ENCODE measurements at places on chromosomes 13 and 19.

DNA sequence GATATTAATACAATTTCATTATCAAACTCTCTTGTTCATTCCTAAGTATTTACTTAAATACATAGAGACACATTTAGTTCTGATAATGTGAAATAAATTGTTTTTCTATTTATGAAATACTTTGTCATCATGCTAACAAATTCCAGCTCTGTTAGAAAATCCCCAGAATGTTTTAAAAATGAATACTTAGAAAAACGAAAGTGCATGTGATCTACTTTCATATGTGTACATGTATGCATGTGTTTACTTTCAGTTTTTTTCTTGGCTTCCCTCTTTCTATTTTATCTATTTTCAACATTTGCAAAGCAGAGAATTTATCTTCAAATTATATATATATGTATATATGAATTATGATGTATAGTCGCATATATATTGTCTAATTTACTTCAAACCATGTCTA lies 1110.0 kb upstream of the PCDH20 start:
- DNase-seq: no peak

GRCh38 chr13:110244071-110244830 lies 62.7 kb downstream of the COL4A1 start:
- DNase-seq: no peak

GRCh38 chr19:28239270-28239669 lies 973.7 kb downstream of the UQCRFS1 start:
- DNase-seq: no peak

- DNase-seq: no peak
These were observed 9.8 kb upstream of the USPL1 start for GRCh38 chr13:30607908-30608307.

GRCh38 chr19:10864538-10864899 lies 6.8 kb upstream of the CARM1 start:
- peak; percentile 90 for DNase-seq

GRCh38 chr19:14333101-14333871 lies 48.0 kb upstream of the ADGRE5 start:
- DNase-seq: peak; percentile 64

DNA sequence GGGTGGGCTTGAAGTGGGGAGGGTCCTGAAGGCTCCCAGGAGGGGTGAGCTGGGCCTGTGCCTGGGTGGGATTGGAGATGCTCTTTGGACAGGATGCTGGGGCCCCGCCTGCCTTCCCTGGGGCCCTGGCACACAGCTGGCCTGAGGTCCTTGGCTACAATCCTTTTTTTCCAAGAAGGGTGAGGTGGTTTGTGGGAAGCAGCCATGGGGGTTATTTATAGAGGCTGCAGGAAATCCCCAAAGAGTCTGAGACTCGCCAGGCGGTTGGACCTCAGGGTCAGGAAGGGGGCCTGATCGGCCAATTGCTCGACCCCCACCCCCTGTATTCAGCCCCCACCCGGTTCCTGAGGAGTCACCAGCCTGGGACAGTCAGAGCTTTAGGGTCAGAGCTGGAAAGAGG lies 10.0 kb downstream of the GTPBP3 start:
- peak; percentile 42 for DNase-seq

- peak; percentile 33 for DNase-seq
These were observed 550 bp downstream of the CERS4 start for GRCh38 chr19:8209462-8210378.

GRCh38 chr13:112836940-112837339 lies 132.1 kb upstream of the MCF2L start:
- DNase-seq: no peak

GRCh38 chr19:35217649-35217990 lies 10.9 kb downstream of the FAM187B start:
- no peak for DNase-seq

- DNase-seq: no peak
These were observed 972.9 kb upstream of the PCDH20 start for GRCh38 chr13:62388515-62388914.

DNA sequence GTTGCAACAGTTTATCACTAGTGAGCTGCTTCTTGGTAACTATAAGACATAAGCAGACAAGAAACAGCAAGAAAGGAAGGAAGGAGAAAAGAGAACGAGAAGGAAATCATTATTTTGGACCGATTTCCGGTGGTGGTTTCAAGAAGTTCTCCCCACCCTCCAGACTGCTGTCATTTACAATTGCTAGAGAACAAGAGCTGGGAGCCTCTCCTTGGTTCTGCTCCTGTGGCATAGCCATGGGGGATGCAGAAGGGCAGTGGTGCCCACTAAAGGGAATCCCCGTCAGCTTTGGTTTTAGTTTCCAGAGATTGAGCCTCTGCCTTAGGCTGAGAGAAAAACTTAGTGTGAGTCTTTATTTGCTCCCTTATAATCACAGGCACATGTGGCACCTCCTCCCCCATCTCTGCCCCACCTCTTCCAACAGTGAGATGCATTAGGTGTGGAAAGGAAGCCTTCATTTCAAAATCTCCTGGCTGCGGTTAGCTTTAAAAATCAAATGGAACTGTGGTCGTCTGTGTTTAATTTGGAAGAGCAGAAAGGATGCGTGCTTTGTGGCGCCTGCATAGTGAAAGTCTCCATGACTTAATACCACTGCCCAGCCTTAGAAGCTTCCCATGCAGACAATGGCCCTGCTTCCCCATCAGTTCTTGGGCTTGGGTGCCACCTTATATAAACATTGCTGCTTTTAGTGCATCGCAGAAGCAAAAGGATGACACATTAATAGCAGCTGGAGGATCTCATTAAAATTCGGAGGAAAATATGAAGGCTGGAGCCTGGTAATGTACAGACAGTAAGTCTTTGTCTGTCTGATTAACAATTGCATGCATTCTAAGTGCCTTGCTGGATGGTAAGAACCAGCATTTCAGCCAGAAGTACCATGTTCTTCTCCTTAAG lies 25.0 kb downstream of the LRCH1 start:
- peak; percentile 55 for DNase-seq

- no peak for DNase-seq
These were observed 216.5 kb downstream of the EFNB2 start for GRCh38 chr13:106318941-106319411.

DNA sequence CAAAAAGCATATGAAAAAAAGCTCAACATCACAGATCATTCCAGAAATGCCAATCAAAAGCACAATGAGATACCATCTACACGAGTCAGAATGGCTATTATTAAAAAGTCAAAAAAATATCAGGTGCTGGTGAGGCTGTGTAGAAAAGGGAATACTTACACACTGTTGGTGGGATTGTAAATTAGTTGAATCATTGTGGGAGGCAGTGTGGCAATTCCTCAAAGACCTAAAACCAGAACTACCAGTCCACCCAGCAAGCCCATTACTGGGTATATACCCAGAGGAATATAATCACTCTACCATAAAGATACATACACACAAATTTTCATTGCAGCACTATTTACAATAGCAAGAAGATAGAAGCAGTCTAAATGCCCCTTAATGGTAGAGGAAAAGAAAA lies 529.9 kb downstream of the SLITRK1 start:
- DNase-seq: no peak

- peak; percentile 19 for DNase-seq
These were observed 14.0 kb upstream of the ZNF347 start for GRCh38 chr19:53172889-53173288.

DNA sequence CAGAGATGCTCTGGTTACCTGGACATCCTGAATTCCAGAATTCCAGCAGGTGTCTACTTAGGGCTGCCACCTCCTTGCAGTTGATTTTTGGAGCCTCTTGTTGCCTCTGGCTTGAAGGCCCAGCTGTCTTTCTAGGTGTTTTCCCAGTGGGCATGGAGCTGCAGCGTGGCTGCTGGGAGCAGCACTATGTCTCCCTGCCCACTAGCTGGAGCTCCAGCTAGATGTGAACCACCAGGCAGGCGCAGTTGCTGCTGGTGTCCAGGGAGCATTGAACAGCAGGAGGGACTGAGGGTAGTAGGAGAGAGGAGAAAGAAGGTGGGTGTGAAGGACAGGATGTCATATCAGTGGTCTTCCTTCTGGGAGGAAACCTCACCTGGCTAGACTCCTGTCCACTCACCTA lies 9.9 kb upstream of the SELENOW start:
- no peak for DNase-seq

DNA sequence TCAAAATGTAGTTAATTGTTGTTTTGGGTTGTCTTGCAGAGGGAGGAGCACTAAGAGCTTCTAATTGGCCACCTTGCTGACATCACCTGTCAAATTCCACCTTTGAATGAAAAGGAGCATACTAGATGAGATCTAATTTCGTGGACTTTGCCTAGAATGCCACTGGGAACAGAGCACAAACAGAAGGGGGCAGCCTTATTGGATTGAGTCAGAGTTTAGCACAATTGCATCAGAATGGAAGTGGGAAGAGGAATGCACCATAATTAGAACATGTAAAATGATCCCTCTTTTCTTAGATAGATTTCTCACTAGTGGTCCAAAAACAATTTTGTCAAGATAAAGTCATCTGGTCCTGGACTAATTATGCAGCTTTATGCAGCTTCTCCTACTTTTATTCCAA lies 1552.2 kb downstream of the PCDH9 start:
- DNase-seq: no peak

- no peak for DNase-seq
These were observed 809.6 kb downstream of the EFNB2 start for GRCh38 chr13:105725887-105726286.

GRCh38 chr19:31718898-31719297 lies 369.7 kb upstream of the TSHZ3 start:
- no peak for DNase-seq

DNA sequence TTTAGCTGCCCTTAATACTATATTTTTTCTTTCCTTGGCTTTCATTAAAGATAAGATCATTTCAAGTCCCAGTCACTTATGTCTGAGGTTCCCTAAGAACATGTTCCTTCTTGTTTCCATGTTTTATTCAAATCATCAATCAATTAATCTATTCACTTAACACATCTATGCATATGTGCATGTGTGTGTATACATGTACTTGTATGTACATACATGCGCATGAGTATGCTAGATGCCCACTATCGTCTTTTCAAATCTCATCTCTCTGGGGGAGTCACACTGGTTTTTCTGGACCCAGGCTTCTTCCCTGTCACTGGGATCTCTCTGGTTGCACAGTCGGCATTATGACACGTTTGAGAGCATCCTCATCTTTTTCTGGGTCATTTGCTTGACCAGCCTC lies 108.9 kb downstream of the ZNF536 start:
- DNase-seq: no peak

DNA sequence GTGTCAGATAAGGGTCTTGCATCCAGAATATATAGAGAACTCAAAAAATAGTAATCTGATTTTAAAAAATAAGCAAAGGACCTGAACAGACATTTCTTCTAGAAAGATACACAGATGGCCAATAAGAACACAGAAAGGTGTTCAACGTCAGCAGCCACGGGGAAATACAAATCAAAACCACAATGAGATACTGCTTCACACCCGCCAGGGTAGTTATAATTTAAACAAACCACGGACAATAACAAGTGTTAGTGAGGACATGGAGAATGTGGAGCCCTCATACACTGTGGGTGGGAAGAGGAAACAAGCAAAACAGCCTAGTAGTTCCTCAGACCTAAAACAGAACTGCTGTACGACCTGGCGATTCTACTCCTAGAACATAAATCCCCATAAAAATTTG lies 26.7 kb upstream of the NAPA start:
- DNase-seq: peak; percentile 23

GRCh38 chr19:9622531-9622930 lies 1.5 kb upstream of the ZNF561 start:
- no peak for DNase-seq

DNA sequence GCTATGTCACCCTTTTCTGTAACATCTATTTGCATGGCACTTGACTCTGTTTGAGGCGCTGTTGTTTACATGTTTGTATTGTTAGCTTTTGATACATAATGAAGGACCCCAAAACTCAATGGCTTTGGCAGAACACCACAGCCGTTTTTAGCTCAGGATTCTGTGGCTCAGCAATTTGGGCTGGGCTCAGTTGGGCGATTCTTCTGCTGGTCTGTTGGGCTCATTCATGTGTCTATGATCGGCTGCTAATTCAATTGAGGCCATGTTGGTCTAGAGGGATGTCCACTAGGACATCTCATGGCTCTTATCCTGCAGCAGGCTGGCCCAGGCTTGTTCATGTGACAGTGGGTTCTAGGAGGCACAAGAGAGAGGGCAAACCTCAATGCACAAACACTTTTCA lies 33.9 kb downstream of the VSTM2B start:
- DNase-seq: no peak

- no peak for DNase-seq
These were observed 14.7 kb downstream of the MIER2 start for GRCh38 chr19:329876-330275.

DNA sequence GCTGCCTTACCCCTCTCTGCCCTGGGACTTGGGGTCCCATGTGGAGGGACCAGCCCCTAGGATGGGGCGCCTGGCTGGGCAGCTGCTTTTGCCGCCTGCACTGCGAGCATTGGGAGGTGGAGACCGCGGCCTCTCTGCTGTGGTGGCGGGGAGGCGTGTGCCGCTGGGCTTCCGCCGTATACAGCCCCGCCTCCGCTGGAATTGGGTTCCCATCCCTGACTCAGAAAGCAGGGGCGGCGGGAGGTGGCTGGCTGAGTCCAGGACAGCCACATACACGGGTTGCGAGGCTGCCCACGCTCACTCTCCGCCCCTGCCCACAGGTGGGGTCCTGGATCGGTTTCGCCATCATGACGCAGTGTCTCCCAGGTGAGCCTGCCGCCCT lies 6.6 kb downstream of the NDUFB7 start:
- DNase-seq: no peak

DNA sequence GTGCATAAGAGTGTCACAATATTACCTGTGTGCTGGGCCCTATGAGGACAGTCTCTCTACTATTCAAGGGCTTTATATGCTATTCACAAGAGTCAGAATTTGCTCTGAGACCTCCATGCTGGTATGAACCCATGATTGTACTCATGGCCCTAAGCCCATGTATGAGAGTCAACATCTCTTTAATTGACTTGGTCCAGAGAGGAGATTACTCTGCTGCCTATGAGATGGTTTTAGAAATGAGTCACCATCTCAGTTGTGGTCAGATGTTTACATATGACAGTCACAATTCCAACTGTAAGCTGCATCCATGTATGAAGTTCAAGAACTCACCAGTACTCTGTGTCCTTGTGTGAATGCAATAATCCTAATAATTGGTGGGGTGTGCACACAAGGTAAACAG lies 19.9 kb upstream of the ZNF208 start:
- no peak for DNase-seq

DNA sequence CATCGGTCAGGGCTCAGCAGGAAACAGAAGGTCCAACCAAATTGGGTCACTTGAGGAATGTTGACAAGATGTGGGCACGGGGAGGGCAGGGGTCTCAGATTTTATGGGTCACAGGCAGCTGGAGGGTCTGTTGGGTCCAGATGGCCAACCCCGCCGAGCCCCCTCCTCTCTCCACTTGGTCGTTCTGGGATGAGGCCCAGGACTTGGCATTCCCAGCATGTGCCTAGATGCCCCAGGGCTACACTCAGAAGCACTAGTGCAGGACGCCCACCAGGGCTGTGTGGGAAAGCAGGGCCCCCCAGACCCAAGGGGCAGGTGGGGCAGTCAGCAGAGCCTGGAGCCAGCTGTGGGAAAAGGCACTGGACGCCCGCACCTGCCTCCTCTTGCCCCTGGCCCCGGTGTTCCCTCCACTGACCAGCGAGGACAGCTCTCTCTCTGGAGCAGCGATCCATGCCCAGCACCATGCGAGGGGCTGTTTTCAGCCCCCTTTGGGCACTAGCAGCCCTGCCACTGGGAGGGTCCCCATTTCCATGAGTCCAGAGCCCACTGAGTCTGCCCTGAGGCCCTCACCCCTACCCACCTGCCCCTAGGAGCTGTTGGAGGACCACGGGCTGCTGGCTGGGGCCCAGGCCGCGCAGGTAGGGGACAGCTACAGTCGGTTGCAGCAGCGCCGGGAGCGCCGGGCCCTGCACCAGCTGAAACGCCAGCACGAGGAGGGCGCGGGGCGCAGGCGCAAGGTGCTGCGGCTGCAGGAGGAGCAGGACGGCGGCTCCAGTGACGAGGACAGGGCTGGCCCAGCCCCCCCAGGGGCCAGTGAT lies 26.0 kb downstream of the DHX34 start:
- no peak for DNase-seq
